ENCODE measurements at places on chromosomes 5 and 9. TPM values are rescaled to one million over a fixed set of nuclear protein-coding genes. Genes with fewer than 3 reads are reported as not detected.

PCDHGA5 gene
- total RNA-seq, result 4.0 TPM

GABBR2 gene
- total RNA-seq, result 0.22 TPM

FAXDC2 gene
- 22.1 TPM for total RNA-seq

PDGFRB gene
- total RNA-seq, result 68.3 TPM

- DNase-seq, result no peak
Observed at GRCh38 chr5:115209279-115209678, 39.6 kb upstream of the TRIM36 start.

DNA sequence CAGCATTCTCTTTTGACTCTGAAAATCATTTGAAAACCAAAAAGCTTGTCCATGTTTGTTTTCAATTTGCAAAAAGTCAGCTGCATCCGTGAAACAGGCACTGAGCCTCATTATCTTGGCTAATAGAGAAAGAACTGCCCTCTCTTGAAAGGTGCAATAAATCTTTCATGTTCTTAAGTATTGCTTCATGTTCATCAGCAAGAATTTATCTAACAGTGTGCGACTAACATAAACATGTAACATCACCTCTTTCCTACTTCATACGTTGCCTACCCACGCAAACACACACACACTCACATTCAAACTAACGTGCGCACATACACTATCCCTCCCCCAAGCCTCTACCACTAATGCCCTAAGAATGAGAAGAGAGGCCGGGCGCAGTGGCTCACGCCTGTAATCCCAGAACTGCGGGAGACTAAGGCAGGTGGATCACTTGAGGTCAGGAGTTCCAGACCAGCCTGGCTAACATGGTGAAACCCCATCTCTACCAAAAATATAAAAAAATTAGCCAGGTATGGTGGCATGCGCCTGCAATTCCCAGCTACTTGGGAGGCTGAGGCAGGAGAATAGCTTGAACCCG is 629.7 kb upstream of the ZNF608 start:
- DNase-seq, result no peak

GRCh38 chr5:9841516-9842170 is 211.5 kb upstream of the TAS2R1 start:
- DNase-seq, result no peak

- no peak for DNase-seq
Observed at GRCh38 chr5:140588311-140589070, 23.9 kb downstream of the SLC35A4 start.

DNA sequence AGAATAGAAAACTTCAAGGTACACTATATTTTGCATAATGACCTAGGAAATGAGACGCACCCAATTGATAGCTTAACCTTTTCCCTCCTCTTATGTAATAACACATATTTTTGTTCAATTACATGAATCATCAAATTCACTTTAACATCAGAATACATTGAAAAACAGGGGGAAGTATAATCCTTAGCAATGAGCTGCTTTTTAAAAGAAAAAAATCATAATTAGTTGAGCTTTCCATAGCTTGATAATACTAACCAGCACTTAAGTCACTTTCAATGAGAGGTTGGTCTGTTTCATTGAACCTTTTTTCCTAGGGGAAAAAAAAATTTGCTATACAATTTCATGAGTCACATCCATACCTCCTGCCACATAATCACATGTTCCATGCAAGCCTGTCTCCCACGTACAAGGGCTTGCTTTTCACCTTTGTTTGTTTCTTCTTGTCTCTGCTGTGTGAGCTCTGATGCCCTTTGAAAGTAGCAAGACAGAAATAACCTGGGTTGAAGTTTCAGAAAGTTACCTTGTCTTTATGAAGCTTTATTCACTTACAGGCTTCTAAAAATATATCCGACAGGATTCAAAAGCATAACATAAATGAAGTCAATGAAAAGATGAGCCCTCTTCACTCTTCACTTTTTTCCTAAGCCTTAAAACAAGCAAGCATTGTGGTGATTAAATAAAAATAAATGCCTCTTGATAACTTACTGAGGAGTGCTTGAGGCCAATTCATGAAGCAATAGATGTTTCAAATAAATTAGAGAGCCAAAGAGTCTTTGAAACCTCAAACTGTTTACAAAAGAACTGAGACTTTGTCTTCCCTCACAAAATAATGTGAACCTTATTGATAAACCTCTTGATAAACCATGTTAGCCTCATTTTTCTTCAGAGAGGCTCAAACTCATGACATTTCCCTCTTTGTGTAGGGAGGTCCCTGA is 108.5 kb downstream of the FEM1C start:
- DNase-seq, result no peak

DNA sequence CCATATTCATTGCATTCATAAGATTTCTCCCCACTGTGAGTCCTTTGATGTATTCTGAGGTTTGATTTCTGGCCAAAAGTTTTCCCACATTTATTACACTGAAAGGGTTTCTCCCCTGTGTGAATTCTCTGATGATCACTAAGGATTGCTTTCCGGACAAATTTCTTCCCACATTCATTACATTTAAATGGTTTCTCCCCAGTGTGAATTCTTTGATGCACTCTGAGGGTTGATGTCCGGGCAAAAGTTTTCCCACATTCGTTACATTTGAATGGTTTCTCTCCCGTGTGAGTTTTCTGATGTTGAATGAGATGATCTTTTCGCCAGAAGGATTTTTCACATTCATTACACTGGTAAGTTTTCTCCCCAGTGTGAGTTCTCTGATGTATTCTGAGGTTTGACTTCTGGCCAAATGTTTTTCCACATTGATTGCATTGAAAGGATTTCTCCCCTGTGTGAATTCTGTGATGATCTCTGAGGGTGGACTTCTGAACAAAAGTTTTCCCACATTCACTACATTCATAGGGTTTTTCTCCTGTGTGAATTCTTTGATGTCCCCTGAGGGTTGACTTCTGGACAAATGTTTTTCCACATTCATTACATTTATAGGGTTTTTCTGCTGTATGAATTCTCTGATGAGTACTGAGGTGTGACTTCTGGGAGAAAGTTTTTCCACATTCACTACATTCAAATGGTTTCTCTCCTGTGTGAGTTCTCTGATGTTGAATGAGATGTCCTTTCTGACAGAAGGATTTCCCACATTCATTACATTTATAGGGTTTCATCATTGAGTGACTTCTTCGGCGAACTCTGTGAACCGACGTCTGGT is 18.8 kb downstream of the ZNF510 start:
- DNase-seq, result no peak

DNA sequence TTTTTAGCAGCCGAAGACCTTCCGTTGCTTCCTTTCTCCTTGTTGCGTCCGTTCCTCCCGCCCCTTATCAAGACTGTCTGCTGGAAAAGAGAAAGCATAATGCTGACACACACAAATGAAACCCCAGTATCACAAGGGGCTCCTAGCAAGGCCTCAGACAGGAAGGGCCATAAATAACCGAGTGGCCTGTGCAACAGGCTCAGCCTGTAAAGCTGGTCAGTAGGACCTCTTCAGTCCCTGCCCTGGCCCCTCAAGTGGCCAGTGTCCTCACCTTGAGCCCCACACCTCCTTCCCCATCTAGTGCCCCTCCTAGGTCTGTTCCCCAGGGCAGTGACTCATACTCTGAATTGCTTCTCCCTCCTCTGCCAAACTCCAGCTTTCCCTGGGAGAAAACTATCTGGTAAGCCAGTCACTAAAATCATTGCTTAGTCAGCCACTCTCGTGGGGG is 174.6 kb upstream of the IL12B start:
- DNase-seq, result peak; percentile 61

DNA sequence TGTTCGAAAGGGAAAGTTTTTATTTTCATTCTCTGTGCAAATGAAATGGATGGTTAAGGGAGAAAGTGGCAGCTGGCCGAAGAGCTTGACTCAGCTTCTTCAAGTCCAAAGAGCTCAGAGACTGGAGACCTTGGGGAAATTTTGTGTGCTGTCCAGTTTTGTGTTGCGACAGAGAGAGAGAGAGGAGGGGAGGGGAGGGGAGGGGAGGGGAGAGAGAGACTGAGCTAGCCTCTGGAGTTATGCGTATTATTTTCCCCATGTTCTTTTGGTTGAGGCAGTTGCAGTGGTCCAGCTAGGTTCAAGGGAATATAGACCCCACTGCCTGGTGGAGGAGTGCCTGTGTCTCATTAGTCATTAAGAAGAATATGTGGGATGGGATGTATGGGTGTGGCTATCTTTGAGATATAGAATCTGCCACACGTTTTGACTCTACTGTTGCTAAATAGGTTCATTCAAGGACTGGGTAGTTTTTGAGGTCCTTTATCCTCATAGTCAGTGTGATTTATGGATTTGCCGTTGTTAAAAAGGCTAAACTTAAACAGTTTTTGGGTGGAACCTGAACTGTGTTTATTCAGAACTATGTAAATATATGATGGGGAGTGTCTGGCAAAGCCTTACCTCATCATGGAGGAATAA is 69.7 kb downstream of the ARHGAP26 start:
- DNase-seq, result peak; percentile 89

DNA sequence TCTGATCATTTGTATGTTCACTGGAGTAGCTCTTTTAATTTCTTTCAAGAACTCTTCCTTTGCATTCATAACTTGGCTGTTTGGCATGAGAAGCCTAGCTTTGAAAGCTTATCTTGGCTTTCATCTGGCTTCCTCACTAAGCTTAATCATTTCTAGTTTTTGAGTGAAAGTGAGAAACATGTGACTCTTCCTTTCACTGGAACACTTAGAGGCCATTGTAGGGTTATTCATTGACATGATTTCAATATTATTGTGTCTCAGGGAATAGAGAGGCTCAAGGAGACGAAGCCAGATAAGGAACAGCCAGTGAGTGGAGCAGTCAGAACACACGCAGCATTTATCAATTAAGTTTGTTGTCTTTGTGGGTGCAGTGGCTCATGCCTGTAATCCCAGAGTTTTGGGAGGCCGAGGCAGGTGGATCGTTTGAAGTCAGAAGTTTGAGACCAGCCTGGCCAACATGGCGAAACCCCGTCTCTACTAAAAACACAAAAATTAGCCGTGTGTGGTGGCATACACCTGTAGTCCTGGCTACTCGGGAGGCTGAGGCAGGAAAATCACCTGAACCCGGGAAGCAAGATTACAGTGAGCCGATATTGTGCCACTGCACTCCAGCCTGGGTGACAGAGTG is 98.3 kb downstream of the UGCG start:
- peak; percentile 13 for DNase-seq

DNA sequence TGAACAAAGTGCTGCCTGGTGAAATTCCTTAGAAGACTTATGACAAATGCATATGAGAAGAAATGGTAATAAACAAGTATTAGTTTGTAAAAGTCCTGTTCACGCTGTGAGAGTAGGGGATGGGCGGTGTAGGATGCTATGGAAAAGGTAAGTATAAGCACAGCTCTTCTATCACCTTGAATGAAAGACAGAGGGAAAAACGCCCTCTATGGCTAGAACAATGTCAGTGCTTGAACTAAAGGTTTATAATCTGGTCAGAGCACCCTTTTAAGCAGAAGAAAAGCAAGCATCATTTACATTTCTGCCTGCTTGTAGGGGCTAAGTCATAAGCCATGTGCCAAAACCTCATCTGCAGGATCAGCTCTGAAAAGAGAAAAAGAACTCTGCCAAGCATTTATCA is 115.2 kb downstream of the LHFPL2 start:
- DNase-seq, result no peak

DNA sequence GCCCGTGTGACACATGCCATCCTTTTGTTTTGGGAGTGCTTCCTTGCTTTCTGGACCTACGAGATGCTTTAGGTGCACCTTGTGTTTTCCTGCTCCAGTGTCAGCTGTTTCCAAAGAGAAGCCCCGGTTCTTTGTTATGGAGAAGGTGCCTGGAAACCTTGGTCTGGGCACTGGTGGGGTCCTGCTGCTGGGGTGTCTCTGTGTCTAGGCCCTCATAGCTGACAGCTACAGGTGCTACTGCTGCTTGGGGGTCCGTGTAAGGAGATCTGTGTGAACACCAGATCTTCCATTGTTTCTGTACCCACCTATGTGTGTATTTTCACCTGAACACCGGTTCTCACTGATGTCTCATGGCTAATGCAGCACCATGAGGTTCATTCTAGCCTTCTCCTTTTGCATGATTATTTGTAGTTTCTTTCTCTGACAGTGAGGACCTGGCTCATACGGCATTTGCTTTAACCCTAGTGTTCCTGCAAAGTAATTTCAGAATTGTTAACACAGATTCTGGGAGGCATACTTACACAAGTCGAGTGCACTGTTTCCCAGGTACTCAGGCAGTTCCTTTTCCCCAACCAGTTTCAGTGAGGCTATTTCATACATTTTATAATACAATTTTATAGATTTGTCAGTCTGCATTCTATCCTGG is 13.2 kb upstream of the FAM120AOS start:
- DNase-seq, result no peak

DNA sequence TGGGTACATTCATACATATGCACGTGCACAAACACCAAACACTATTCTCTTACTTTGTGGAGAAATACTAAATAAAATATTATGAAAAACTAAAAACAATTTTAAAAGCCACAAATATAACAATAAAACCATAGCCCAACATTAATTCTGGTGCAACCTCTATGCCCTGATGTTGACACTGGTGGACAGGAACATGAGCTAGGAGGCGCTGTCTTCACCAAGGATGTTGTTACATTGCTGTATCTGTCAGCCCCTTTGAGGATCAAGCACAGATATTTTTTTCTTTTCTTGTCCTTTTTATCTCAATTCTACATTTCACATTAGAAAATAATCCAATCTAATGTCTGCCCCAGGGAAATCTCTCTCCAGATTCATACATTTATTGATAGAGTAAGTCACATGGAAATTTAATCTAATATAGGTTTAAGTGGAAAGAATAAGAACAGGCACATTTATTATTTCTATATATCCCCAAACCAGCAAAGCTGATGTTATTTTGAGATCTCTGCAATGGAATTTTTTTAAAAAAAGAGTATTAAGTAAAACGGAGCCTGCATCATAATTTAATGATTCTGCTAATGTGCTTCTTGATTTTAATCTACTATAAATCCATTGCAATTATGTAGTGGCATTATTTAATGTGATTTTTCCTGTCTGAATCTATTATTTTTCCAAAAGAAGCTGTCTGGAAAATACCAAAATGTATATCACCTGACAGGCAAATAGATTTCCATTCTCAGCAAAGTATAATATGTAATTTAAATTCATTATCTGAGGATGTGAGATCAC is 716.5 kb downstream of the MTRR start:
- DNase-seq, result no peak

- no peak for DNase-seq
Observed at GRCh38 chr5:76863001-76863400, 13.2 kb downstream of the S100Z start.

DNA sequence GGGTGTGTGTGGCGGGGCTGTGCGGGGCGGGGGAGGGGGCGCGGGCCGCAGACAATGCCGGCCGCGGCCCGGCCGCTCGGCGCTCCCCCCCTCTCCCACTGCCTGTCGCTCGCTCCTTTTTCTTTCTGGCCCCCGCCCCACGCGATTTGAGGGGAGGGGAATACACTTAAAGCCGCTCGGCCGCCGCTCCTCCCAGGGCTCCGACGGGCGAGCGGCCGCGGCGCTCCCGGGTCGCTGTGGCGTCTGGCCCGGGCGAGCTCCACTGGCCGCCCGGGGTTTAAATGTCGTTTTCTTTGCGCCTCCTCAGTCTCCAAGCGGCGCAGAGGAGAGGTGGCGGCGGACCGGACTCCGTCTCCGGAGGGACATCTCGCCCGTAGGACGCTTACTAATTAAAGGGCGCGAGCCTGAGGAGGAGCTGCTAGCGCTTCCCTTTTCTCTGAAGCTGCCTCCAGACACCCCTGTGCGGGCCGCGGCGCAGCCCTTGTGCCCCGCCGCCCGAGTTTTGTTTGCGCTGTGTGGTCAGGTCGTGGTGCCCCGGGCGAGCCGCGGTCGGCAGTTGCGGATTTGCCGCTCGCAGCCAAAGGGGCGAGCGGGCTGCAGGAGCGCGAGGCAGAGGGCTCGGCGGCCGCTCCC is 1.4 kb downstream of the ZSWIM6 start:
- no peak for DNase-seq
